ENCODE measurements at places on chromosomes 7 and 10.

DNA sequence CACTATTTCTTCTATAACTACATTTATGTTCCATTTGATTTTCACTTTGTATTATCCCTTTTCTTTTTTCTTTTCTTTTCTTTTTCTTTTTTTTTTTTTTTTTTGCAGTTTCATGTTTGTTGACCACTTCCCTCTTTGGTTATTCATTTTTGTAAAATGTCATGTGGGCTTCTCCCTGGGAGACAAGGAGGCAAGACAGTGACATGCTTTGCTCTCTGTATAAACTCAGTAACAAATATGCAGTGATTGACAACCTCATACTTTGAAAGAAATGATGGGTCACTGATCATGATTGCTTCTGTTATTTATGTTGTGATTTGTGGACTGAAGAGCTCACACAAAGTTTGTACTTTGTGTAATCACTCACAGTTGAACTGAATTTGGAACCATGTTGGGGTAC, 90.2 kb upstream of the ABI1 start:
- DNase-seq = no peak

GRCh38 chr7:79317728-79318127, 135.7 kb downstream of the MAGI2 start:
- DNase-seq = peak; percentile 86

DNA sequence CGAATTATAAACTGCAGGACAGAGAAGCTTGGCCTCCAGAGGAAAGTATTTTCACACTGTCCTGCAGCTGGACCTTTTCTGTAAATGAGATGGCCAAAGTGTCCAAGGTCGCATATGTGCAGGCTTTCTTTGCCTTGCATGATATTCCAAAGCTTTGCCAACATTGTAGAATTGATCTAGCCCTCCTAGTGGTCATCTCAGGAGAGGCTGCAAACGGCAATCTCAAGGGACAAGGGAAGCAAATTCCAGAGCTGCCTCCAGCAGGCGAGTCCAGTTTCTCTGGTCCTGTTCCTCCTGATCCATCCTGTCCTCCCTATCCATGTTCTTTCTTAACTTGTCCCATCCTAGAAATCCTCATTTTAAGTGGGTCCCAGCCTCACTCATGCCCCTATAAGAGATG, 373.4 kb upstream of the PCDH15 start:
- DNase-seq = peak; percentile 23

DNA sequence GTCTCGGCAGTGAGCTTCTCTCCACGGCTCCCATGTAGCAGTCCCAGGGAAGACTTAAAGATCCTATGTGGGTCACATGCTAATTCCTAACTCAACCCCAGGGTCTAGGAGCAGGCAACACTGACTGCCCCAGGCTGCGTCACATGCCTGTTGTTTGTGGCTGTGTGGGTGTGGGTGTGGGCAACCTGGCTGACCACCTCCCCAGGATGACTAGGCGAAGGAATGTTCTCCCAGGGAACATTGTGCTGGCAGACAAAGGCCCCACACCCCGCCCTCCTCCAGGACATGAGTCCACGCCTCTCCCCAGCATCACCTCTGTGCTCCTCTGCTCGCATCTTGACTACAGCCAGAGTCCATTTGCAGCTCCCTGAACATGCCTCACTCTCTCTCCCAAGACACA, 30.3 kb downstream of the SLC29A3 start:
- DNase-seq = no peak

DNA sequence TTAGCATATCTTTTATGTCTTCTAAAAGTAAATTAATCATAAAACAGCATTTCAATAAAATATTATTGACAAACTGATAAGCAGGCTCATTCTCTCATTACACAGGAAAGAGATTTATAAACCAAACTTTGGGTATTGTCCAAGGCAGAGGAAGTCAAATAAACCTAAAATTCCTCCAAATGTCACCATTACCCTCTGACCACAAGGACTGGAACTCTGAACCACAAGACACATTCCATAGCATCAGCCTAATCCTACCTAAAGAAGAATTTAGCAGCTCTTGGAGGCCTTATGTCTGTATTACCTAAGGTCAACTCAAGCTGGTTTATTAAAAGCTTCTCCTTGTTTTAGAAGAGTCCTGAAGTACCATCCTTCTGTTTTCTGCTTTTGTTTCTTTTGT, 82.4 kb upstream of the SLC13A1 start:
- no peak for DNase-seq

- no peak for DNase-seq
These were observed 114.8 kb downstream of the LMBR1 start for GRCh38 chr7:156778201-156778600.

GRCh38 chr10:99852481-99853213, 70.2 kb downstream of the ABCC2 start:
- no peak for DNase-seq

DNA sequence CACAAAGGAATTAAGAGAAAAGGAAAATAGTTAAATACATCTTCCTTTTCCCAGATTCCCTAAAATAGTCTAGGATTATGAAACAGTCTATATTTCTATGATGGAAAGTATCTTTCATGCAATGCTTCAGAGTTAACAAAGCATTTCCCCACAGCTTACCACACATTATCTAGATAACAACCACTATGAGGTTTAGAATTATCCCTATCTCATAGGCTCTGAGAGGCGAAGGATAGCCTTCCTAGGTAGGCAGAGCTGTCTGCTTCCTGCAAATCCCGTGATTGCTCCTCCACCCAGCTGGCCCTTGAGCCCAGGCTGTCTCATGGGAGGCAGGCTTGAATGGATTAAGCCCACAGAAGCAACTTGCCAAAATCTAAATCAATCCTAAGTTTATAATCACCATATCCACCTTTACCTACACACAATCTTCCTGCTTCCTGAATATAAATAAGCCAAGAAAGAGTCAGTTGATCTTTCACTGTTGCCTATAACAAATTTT, 321.4 kb upstream of the AOAH start:
- no peak for DNase-seq

GRCh38 chr10:77661674-77662073, 24.1 kb upstream of the KCNMA1 start:
- DNase-seq = no peak

- DNase-seq = no peak
These were observed 384.9 kb downstream of the THSD7A start for GRCh38 chr7:11447106-11447505.

GRCh38 chr7:32476816-32477648, 13.1 kb downstream of the LSM5 start:
- DNase-seq = no peak

DNA sequence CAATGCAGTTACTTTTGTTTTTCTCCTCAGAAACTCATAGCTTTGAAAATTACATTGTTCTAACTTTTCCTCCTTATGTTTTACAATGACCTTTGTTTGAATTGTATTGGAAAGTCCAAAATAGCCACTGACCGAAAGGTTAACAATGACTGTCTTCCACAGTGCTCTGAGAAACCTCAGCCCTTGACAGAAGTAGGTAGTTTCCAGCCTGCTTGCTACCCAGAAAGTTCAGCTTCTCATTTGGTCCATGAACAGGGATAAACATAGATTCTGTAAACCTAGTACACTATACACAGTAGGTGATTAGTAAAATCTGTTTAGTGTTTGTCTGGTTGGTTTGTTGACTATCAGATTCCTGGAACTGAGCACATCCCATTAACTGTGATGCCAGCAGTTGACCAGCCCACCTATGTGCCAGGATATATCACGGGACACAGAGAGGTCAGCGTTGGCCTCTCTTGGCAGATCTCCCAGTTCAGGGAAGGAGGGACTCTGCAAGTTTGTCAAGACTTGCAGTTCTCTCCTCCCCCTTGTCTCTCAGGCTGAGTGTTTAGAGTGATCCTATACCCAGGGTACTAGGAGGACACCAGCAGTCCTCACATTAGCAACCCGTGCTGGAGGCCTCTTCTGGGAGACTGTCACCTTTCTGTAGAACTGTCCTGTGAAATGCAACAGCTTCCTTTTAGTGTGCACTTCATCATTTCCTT, 297.6 kb downstream of the ARHGAP12 start:
- no peak for DNase-seq

GRCh38 chr7:13988731-13989125, 738 bp downstream of the ETV1 start:
- peak; percentile 27 for DNase-seq

DNA sequence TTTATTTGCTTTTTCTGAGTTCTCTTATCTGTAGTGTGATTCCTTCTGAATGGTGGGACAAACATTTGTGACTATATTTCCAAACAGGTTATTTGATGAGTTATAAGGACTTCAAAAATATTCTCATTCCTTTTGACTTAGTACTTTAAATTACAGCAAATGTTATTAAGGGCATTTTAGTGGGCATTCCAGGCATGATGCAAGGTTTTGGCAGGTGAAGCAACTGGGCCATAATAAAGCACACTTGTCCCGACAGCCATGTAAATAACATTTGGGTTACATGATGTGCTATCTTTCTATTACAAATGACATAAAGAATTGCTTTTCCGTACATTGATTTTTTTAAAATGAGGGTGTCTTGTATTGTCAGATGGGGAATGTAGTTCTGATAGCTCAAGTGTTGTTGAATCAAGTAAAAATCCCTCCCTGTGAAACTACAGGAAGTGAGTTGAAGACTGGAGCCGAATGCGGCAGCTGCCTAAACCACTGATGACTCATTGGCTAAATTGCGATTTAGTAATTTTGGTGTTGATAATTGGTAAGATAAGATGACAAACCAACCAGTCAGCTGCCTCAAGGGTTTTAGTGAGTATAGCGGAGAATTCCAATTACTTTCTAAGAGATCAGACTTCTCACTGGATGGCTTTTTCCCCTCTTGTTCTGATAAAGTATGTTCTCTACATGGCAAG, 231.3 kb upstream of the NPY start:
- no peak for DNase-seq

GRCh38 chr10:88923520-88923919, 29.1 kb downstream of the ACTA2 start:
- no peak for DNase-seq

DNA sequence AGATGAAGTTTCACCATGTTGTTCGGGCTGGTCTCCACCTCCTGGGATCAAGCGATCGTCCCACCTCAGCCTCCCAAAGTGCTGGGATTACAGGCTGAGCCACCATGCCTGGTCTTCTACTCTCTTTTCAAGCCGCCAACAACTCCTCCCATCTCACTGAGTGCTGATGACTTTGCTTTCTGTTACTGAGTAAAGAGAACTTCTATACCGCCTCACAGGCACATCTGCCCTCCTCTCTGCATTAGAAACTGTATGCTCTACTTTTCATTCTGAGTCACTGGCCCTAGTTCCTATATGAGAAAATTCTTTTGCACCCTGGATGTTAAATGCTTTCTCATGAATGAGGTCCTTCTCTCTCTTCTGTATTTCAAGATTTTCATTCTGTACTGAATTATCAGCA, 2.2 kb upstream of the ZNF239 start:
- no peak for DNase-seq

DNA sequence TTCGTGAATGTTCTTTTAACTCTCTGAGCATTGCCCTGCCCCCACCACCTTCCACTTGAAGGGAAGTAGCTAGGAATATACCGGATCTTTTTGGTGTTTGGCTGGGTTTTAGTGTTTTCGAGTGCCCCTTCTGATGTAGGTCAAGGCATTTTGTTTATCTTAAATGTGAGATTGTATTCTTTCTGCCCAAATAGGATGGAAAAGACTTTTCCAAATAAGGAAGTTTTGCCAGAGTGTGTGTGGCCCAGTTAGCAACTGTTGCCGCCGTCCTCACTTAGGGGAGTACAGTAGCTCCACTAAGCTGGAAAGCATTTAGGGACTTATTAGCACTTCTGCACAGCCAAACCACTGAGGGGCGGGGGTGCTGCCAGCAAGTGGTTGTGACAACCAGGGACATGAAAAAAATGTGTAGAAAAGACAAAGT, 29.8 kb upstream of the VCL start:
- DNase-seq = no peak

DNA sequence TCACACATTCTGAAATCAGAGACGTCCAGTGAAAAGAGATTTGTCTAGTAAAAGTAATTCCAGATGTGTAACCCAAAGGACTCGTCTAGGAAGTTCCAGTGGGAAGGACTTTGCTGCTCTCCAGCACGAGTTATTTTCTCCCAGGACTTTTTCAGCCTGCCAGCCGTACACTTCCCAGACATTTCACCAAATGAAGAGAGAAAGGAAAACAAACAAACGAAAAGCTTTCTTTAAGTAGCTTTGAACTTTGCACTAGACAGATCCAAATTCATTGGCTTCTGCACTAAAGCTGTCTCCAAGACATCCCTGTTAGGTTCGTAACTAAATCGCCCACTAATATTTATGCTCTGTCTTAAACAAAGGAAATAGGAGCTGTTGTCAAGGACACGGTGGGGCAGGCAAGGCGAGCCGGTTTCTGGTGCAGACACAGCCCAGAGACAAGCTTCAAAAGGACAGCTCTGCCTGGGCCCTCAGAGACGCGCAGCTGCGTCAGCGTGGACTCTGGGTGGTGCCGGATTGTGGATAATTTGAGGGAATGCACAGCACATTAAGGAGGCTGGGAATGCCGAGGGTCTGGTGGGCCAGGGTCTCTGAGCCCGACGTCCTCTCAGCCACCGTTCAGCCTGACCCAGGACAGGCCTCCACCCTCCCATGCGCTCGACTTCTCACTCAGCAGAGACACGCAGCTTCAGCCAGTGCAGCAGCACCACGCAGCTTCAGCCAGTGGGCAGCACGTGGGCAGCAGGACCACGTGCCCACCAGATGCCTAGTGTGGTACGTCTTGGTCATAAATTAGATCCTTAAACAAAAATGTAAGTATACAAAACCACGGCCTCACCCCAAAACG, 64.1 kb upstream of the INSIG1 start:
- no peak for DNase-seq

DNA sequence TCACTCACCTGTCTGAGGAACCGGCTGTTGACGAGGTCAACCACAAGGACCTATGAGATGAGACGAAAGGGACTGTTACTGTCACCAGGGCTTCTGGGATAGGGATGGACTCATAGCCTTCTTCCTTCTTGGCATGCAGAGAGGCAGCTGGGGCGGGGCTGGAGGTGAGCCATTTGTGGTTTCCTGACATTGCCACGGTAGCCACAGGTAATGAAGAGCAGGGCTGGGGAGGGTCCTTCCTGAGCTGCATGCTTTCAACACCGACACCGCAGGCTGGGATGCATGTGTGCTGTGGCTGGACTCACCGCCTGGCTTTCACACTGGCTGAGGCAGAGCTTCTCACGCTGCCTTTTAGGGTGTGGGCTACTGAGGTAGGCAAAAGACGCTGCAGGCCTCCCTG, 46.4 kb upstream of the MKRN1 start:
- DNase-seq = no peak

- no peak for DNase-seq
These were observed 120.2 kb upstream of the STARD3NL start for GRCh38 chr7:38057829-38058228.

- no peak for DNase-seq
These were observed 1.5 kb downstream of the ARHGAP21 start for GRCh38 chr10:24722131-24722675.

- DNase-seq = peak; percentile 36
These were observed 6.9 kb downstream of the MMD2 start for GRCh38 chr7:4951903-4952636.
